Effector CD4-positive, alpha-beta T cell (primary cell): ENCODE measurements at places on chromosomes 13 and 19.

DNA sequence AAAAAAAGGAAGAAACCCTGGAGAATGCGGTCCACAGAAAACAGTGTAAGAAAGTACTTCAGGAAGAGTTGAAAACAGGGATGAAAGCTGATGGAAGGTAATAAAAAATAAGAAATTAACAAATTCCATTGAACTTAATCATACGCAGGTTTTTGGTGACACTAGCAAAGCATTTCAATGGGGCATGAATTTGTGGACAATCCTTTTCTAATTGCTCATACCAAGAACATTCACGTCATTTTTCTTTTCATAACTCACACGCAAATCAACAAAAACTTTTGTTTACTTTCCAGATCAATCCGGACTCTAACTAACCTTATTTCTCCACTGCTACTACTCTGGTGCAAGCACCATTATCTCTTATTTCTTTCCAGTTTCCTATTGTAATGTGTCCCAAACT lies 1195.0 kb downstream of the SLITRK5 start:
- DNase-seq = no peak

- no peak for DNase-seq
Observed at GRCh38 chr19:7263066-7263465, 31.1 kb downstream of the INSR start.

GRCh38 chr13:48738311-48738710 lies 84.6 kb downstream of the CYSLTR2 start:
- DNase-seq = no peak

- no peak for DNase-seq
Observed at GRCh38 chr13:27853861-27854260, 61.6 kb downstream of the GSX1 start.

DNA sequence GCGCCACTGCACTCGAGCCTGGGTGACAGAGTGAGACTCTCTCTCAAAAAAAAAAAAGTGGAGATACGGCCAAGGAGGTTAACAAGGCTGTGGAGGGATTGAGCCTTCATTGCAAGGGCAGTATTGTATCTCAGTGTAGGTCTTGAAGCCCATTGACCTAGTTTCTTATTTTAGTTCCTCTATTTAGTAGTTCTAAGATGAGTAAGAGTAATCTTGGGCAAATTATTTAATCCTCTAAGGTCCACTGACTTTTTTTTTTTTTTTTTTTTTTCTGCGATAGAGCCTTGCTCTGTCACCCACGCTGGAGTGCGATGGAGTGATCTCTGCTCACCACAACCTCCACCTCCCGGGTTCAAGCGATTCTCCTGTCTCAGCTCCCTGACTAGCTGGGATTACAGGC lies 14.3 kb upstream of the ILF3 start:
- DNase-seq = no peak

DNA sequence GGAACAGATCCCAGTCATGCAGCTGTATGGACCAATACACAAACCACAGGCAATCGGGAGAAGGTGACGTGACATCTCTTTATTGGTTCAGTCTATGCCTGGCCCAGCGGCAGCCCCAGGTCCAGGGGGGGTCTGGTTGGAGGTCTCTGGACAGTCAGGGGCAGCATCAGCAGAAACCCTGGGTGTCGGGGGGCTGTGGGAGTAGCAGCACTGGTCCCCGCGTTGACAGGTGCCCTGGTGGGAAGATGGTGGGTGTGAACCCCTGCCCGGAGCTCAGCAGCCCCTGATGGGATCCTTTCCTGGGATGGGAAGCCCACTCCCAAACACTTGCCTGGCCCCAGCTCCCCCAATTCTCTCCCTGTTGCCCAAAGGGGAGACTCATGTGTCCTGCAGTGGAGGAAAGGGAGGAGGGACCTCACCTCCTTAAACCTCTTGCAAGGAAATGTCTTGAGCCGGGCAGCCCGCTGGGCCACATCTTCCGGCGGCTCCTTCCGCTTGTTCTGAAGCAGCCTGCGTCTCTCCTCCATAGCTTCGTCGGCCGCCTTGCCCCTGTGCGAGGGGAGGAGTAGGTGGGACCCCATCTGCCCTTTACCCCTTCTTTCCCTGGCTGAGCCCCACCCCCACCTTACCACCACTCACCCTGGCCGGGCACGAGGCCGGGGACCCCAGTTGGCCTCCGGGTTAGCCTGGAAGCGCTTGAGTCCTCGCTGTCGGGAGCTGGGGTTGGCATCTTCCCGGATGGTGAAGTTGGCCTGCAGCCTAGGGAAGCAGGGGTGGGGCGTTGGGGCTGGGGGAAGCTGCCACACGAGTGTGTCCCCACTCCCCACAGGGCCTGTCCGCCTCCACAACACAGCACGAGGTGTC lies 2.4 kb upstream of the LYL1 start:
- DNase-seq = no peak

GRCh38 chr19:46746281-46747057 lies at the start of gene STRN4:
STRN4 (minus strand) TSS chr19:46746450; CDS start chr19:46746430, 20 bp downstream.
- peak; percentile 42 for DNase-seq

DNA sequence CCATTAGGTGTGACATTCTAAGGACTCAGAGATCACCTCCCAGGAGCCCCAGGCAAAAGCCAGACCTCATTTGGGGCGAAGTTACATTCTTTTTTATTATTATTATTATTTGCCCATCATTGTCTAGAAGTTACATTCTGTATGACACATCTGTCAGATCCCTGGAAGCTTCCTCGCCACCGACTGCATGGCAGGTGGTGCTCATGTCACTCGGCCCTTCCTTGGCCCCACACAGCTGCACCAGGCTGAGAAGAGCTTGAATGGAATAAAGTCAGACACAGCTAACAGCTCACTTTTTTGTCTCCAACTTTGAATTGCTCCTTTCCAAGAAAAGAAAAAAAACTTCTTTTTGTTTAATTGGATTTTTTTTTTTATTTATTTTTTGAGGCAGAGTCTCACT lies 41.4 kb upstream of the LDLR start:
- DNase-seq = no peak

- no peak for DNase-seq
Observed at GRCh38 chr13:39363382-39363772, 239.6 kb downstream of the LHFPL6 start.

DNA sequence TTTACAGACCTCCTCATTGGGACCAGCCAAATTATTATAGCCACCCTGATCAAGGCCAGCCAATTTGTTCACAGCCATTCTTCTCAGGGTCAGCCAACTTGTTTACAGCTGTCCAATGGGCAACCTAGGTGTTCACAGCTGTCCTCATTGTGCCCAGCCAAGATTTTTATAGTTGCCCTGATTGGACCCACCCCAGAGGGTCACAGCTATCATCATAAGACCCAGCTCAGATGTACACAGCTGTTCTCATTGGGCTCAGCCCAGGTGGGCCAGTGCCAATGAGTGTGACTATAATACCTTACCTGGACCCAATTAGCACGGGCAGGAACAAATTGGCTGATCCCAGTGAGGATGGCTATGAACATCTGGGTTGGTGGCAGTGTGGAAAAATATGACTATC lies 1151.8 kb downstream of the UQCRFS1 start:
- DNase-seq = no peak

GRCh38 chr13:100184095-100184494 lies 95.2 kb downstream of the PCCA start:
- no peak for DNase-seq

GRCh38 chr19:23259961-23260360 lies 9.8 kb upstream of the ZNF724 start:
- no peak for DNase-seq

- DNase-seq = no peak
Observed at GRCh38 chr13:71339736-71340135, 527.3 kb downstream of the DACH1 start.

GRCh38 chr19:35476149-35476548 lies 14.1 kb downstream of the KRTDAP start:
- DNase-seq = no peak
